ENCODE measurements at places on chromosomes 16 and 17.

- no peak for DNase-seq
Measured at GRCh38 chr17:31490671-31491375, 99.3 kb downstream of the RAB11FIP4 start.

GRCh38 chr17:66138120-66138519 lies 53.8 kb downstream of the CEP112 start:
- DNase-seq: no peak

DNA sequence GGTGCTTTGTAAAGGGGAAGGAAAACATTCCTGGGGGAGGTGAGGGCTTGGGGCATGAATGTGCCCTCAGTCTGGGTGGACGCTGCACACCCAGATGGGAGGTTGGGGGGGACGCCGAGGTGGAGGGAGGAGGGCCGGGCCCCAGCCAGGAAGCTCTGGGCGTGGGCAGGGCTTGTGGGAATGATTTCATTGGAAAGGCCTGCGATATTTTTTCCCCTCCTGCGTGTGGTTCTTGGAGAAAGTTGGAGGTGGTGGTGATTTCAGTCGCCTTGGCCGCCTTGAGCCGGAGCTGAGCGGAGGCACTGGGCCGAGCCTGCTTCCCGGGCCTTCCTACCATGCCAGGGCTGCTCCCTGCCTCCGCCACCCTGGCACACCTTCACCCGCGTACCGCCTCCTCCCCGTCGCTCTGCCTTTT lies 26.4 kb upstream of the CLEC18A start:
- peak; percentile 88 for DNase-seq

DNA sequence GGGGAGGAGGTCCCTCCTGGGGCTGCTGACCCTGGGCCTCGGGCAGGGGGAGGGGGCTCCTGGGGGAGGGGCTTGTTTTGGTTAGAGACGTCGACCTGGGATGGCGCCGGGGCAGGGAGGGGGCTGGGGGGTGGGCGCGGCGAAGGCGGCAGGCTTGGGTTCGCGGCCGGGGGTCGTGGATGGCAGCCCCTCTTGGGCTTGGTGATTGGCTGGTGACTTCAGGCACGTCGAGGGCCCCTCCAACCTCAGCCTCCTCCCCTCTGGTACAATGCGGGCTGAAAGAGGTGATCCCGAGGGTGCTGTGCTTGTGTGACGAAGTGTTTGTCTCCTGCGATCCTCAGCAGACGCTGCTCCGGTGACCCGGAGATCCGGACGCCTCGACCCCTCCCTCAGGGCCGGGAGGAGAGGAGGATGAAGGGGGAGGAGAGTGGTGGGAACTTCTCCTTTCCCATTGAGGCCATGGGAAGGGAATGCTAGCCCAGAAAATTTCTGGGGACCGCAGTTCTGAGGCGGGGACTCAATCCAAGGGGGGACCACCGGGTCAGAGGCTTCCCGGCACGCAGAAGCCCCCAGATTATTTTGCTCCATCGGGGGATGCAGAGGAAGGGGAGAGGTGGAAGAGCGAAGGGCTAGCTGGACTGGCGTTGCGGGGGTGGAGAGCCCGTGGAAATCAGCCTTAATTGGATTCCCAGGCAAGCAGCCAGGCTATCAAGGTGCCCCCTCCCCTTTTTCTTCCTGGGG lies 43.9 kb downstream of the RAI1 start:
- no peak for DNase-seq

- DNase-seq: no peak
Measured at GRCh38 chr16:4212934-4213296, 29.0 kb downstream of the SRL start.

DNA sequence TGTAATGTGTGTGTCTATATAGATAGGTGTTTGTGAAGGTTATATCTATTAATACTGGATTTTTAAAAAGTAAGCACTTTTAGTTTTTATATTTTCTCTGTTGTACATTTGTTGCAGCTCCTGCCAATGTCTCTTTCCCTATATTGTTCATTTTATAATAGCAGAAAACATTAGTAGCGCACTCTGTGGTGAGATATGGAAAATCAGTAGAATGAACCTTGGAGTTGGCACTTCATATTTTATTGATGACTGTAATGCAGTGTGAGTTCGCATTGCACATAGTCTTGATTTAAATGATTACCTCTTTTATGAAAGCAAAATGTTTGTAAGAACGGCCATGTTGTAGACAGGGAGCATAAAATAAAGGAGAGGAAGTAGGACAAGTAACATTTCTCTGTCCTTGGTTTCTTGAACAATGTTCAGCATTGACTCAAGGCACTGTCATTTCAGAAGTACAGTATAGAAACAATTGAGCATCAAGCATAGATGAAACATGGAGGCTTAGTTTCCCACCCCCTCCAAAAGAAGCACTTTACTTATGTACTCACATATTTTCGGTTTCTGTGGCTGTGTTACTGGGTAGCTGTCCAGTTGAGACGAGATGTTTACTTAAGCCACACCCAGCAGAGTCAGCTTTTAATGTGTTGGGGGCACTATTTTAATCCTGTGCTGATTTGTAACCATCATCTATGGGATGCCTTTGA lies 74.0 kb downstream of the TANC2 start:
- DNase-seq: no peak

All from COLO829 (cell line).